LoVo (cell line): ENCODE measurements at places on chromosomes 7 and 10.

DNA sequence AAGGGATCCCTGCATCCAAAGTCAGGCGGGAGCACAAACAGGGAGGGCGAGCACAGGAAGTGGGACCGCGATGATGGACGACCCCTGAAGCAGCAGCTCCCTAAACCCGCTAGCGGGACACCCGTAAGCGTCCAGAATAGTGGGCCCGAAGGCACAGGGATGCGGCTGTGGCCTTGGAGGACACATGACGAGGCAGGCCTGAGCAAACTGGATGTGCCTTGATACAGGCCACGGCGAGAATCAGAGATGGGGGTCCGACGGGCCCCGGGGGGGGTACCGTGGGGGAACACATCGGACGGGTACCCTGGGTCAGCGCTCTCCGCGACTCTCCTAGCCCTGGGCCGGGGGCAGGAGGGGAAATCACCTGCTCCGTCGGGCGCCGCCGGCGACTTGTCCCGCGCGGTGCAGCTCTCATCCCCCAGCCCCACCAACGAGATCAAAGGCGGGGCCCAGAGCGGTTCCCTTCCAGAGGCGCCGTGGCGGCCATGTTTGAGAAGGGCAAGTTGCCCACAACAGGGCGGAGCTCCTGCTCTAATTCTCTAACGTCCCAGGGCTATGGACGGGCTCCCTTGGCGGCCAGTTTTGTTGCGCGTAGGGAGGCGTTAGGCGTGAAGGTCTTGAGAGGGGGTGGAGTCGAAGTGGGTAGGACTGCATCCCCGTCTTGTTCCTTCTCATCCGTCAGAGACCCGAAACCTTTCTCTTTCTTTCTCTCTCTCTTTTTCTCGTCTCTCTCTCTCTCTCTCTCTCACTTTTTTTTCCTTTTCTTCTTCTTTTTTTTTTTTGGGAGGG is at the start of gene CUEDC2:
Gene CUEDC2, minus strand, starts transcription at position 413 of the 789 bp plus-strand sequence. CDS start 7,386 bp downstream, outside the sequence.
- peak; percentile 95 for DNase-seq

DNA sequence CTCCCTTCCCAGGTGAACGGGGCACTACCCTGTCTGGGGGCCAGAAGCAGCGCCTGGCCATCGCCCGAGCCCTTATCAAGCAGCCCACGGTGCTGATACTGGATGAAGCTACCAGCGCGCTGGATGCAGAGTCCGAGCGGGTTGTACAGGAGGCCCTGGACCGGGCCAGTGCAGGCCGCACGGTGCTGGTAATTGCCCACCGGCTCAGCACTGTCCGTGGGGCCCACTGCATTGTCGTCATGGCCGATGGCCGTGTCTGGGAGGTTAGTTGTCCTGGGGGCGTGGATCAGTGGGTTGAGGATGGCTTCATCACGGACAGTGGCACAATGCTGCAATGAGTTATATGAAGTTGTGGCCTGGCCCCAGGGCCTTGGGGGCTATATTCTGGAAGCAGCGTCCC is 4.4 kb upstream of the ASIC3 start:
- DNase-seq, result no peak

GRCh38 chr10:74641659-74642058 is 184.7 kb upstream of the KAT6B start:
- DNase-seq, result no peak

- DNase-seq, result no peak
Observed at GRCh38 chr7:81803267-81803666, 33.4 kb upstream of the HGF start.

DNA sequence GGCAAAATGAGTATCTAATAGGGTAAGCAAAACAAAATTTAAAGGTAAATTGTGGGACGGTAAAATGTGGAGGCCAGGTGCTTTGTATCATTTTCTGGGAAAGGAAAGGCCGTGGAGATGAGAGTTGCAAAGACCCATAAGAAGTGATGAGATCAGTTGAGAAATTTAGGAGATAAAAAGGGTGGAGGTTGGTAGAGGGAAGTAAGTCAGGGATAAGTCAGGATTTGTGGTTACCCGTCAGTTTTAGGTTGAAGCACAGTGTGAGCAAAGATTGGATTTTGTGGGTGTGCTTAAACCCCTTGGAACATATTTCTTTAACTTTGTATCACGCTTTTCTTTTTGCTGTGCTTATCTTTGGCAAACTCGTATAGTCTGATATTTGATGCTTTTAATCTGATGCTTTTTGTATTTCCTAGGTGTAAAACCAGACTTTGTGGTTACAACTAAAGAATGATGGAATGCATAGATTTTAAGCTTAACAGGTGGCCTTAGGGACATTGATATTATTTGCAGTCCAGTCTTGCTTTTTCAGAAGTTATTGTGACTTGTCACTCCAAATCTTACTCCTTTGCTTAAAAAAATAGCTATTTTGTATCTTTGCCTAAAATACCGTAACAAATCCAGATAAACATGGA is 1.2 kb downstream of the BTRC start:
- no peak for DNase-seq

GRCh38 chr7:66771795-66772194 is 31.3 kb downstream of the RABGEF1 start:
- no peak for DNase-seq

GRCh38 chr7:3408814-3409595 is 108.0 kb downstream of the SDK1 start:
- no peak for DNase-seq

DNA sequence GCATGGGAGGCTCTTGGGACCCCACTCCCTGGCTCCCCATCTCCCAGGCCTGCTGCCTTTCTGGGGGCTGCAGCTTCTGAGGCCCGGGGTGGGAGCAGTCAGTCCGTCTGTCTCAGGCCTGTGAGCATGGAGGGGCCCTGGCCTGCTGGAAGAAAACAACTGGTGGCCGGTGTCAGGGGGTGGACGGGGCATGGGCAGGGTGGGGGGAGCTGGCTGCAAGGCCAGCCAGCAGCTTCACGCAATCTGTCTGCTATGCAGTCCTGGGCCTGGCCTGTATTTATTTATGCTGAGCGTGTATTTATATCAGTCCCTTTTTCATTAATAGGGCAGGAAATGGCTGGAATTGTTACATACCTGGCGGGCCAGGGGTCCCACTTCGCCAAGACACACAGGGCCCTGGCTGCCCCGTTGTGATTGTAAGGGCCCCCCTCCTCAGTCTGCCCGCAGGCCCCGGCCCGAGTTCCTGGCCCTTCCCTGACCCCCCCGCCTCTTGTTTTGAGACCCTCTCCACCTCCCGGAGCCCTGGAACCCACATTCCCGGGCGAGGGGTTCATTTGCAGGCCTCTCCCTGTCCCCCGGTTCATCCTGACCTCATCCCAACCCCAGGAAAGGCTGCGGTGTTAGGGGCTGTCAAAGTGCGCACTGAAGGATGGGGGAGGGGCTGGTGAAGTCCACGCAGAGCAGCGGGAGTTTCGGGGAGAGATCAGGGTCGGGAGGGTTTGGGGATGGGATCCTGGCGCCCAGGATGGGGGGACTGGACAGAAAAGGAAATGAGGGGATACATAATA is 8.2 kb downstream of the TMEM270 start:
- no peak for DNase-seq

DNA sequence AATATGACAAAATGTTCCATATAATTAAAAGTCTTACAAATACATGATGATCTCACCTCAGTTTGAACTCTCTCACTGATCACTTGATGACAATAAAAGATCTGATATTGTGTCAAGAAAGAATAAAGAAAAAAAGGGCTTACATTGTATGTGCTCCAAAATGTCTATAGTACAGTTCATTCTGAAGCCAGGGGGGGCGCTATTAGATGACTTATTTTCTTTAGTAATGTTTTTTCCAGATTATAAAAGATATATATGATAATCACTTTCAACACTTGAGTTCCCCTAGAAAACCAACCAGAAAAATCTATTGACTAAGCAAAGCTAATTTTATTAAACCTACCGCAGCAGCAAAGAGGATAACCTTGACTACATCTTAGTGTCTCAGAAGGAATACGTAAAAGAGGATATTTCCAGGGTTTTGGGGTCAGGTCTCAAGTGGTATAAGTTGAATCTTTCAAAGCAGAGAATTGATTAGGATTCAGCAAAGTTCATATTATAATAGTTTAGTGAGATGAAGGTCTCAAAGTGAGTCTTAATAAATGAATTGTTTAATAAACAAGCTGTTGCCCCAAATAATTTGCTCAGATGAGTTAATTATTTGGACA is 55.8 kb downstream of the PTN start:
- no peak for DNase-seq
